Epithelial cell of prostate (primary cell): ENCODE measurements at places on chromosomes 16 and 17.

- no peak for DNase-seq
These were observed 356 bp downstream of the TUBD1 start for GRCh38 chr17:59892251-59892923.

DNA sequence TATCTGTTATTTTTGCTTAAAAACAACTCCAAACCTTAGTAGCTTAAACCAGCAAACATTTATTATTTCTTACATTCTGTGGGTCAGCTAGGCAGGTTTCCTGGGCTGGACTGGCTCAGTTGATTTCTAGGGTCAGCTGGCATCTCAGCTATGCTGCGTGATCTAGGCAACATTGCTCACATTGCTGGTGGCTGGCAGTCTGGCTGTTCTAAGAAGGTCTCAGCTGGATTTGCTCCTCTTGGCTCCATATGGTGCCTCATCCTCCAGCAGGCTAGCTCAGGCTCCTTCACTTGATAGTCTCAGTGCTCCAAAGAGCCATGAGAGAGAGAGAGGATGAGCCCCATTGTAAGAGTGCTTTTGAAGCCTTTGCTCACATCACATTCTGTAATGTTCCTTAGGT is 470.6 kb upstream of the CDH5 start:
- no peak for DNase-seq

DNA sequence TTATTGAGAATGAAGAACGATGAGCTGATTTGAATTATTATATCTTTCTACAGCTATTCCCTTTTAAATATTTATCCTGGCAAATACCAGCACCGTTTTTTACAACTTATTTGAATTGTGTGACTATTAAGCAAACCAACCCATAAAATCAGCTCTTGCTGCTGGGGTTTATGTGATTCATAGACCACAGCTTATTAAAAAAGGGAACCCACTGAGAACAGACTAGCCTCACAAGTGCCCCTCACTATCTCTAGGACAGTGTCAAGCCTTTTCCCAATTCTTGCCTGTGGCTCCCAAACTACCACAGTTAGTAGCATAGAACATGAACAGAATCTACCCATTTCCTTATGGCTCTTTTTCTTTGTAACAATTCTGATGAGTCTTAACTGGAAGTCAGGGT is 6.1 kb upstream of the LIG3 start:
- DNase-seq: no peak

DNA sequence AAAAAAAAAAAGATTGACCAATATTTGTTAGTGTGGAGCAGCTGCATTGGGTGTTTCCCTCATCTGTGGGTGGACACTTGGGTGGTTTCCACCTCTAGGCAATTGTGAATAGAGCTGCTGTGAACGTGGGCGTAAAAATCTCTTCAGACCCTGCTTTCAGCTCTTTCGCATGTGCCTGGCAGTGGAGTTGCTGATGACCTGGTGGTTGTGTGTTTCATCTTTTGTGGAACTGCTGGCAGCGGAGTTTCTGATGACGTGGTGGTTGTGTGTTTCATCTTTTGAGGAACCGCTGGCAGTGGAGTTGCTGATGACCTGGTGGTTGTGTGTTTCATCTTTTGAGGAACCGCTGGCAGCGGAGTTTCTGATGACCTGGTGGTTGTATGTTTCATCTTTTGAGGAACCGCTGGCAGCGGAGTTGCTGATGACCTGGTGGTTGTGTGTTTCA is 21.4 kb downstream of the ZC3H18 start:
- no peak for DNase-seq

DNA sequence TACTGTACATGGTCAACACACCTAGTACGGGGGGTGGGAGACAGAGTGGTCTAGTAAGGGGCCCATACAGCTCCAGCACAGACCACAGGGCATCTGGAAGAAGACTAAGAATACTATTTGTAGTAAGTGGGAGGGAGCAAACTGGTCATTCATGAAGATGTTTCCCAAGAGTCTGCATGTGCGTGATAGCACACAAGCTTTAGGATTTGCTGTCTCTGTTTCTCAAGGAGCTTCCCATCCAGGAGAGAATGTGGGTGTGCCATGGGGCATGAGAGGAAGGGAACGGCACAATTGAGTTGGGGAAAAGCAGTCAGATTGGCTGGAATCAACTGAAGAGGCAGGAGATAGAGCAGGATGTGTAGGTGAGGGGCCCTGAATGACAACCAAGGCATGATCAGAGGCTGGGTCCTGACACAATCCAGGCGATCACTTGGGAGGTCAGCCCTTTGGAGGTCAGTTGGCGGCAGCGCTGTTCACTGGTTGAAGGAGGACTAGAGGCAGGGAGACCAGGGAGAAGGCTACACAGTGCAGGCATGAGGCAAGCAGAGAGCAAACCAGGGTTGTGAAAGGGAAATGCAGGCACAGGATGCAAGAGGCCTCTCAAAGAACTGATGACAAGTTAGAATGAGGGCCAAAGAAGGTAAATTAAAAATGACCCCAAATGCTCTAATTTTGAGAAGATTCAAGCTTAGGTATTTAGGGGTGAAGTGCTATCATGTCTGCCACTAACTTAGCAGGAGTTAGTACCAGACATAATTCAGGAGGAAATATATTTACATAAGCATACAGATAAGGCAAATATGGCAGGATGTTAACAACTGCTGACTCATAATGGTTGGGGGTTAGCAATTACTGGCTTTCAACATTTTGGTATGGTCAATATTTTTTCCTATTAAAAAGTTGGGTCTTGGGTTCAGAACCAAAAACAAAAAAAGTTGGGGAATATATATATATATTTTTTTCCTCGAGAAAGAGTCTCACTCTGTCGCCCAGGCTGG is 10.3 kb downstream of the UBE2O start:
- no peak for DNase-seq

DNA sequence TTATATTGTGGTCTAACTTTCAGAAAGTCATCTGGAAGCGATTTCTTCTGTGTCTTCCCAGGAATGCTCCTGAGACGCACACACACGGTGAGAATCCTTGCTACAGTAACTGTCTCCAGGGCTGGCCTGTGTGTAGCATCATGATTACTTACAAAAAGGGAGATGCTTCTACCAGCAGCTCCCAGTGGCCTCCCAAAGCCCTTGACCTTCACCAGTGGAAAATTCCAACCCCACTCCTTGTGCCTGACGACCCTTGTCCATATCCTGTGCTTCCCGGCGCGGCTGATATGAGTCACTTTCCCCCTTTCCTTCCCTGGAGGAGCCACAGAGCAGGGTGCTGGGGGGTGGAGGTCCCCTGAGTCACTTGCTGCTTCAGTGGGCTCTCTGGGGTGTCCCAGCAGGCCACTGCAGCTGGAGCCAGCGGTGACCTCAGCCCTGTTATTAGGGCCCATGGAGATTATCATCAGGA is 22.1 kb upstream of the NAT9 start:
- DNase-seq: no peak

DNA sequence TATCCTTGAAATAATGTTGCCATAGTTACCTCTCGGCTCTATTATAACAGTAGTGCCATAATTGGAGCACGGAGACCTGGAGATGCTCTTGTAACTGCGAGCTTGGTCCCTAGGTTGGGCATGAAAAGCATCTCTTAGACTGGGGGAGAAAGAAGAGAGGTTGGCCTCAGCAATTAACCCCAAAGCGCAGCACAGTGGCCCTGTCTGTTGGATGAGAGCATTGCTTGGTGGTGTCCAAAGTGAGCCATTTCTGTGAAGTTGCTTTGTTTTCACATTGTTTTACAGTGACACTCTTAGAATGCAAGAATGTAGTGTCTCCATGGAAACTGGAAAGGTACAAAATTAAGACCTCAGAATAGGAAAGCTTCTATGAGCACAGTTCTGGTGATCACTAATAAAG is 660.7 kb upstream of the EEF2KMT start:
- no peak for DNase-seq

DNA sequence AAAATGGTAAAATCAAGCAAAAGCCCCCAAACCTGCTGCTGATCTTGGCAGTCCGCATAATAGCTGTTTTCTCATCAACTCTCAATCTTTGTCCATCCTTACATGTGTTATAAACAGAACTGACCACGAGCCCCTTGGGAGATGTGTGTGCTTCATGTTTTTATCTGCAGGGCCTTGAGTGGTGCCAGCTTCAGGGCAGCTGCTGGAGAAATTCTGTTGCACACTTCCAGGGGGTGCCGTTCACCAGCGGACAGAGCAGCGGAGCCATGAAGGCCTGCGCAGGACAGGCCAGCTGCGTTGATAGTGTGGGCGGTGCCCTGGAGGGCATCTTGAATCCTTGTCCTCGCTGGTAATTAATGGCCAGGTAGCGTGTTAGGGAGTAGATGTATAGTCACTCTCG is 20.1 kb downstream of the MPRIP start:
- no peak for DNase-seq

GRCh38 chr16:56275076-56275475 is 83.8 kb downstream of the GNAO1 start:
- DNase-seq: no peak

- no peak for DNase-seq
These were observed 19.4 kb downstream of the TMEM94 start for GRCh38 chr17:75475851-75476250.

DNA sequence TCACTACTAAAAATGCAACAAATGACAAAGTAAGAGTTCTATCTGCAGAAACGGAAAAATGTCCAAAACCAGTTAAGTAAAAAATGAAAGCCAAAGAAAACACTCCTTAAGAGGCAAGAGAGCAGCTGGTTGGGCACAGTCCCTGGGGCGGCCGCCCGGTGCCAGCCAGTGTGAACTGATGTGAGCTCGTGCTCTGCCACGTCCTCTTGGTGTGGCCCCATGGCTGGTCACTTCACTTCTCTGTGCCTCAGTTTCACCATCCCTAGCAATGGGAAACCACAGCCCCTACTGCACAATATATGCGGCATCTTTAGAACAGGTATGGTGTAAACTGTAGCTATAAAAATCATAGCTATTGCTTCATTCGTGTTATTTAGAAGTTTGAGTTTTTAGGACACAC is 21.2 kb downstream of the USP36 start:
- no peak for DNase-seq

DNA sequence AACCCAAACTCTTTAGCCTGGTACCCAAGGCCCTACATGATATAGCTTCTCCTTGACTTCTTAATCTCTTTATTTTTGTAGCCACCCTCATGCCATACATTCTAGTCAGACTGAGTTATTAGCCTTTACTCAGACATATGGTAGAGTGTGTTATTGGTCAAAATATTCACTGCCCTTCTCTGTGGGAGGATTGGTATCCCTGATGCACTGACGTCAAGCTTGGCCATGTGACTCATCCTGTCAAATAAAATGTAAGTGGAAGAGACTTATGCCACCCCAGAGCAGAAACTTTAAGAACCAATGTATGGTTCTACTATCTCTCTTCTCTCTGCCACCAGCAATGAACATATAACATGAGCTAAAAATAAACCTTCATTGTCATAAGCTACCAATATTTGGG is 12.2 kb upstream of the BEAN1 start:
- no peak for DNase-seq

DNA sequence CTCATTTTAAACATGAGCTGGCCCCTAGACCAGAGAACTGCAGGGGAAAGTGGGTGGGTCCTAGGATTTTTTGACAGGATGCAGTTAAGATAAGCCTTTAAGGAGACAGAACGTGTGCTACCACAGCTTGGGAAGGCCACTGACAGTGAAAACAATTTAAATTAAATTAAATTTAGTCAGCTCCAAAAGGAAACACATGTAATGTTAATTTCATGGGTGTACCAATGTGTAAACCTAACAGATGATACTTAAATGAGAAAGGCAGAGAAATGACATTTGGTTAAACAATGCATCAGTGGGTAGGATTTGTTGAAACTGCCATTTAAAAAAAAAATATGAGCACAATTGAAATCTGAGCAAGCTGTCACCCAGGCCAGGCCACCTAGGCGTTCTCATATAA is 250.8 kb downstream of the XYLT1 start:
- no peak for DNase-seq

- no peak for DNase-seq
These were observed 16.8 kb downstream of the PIEZO1 start for GRCh38 chr16:88768071-88768783.

DNA sequence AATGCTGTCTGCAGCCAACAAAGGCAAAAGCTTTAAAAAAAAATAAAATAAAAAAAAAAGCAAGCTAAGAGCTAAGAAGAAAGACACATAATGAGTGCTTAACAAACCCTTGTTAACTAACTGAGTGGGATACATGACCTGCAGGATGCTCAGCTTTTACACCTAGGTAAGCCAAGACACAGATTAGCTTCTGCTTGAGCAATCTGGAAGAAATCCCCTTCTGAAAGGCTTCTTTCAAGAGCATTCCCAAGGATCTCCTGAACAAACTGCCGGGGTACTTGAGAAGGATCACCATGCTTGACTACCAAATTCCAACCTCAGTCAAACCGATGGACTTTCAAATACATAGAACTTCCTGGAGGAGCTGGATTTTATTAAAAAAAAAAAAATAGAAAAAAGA is 92.9 kb downstream of the SMG6 start:
- no peak for DNase-seq

- no peak for DNase-seq
These were observed 205.9 kb downstream of the HS3ST3A1 start for GRCh38 chr17:13395862-13396261.

GRCh38 chr17:43599835-43600234 is 53.7 kb upstream of the ETV4 start:
- DNase-seq: no peak

GRCh38 chr17:81340607-81341515 is 45.8 kb upstream of the SLC38A10 start:
- no peak for DNase-seq

- no peak for DNase-seq
These were observed 22.3 kb downstream of the ARHGAP27 start for GRCh38 chr17:45410144-45411091.

- DNase-seq: no peak
These were observed 7.0 kb downstream of the TMIGD1 start for GRCh38 chr17:30326809-30327208.

DNA sequence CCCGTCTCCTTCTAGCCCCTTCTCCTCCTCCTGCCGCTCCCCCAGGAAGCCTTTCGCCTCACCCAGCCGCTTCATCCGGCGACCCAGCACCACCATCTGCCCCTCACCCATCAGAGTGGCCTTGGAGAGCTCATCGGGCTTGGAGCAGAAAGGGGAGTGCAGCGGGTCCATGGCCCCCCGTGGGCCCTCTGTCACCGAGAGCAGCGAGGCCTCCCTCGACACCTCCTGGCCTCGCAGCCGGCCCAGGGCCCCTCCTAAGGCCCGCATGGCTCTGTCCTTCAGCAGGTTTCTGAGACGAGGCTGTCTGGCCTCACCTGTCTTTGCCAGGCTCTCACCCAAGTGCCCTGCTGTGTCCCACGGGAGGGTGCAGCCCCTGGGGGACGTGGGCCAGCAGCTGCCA is 87.9 kb downstream of the RGS9 start:
- DNase-seq: no peak
